Vein endothelial cell (primary cell): ENCODE measurements at places on chromosomes 2 and 18. TPM values are rescaled to one million over a fixed set of nuclear protein-coding genes. Genes with fewer than 3 reads are reported as not detected.

The CRYBA2 gene
- not detected in 2 replicates for total RNA-seq

The INHA gene
- not detected in 2 replicates for total RNA-seq

The SPDYA gene
- 0.33 and 0.67 TPM in 2 replicates for total RNA-seq

The MALL gene
- 67.0 and 130 TPM in 2 replicates for total RNA-seq

The LYG2 gene
- not detected in 2 replicates for total RNA-seq

The DPYSL5 gene
- total RNA-seq = not detected in 2 replicates

The TNFRSF11A gene
- total RNA-seq = 9.1 and 11.9 TPM in 2 replicates

The CNDP1 gene
- not detected in 2 replicates for total RNA-seq

The MEP1B gene
- not detected in 2 replicates for total RNA-seq

The CYP20A1 gene
- total RNA-seq = 26.8 and 33.5 TPM in 2 replicates

The CLHC1 gene
- 3.3 and 6.9 TPM in 2 replicates for total RNA-seq
